ENCODE measurements at places on chromosomes 11 and 22.

DNA sequence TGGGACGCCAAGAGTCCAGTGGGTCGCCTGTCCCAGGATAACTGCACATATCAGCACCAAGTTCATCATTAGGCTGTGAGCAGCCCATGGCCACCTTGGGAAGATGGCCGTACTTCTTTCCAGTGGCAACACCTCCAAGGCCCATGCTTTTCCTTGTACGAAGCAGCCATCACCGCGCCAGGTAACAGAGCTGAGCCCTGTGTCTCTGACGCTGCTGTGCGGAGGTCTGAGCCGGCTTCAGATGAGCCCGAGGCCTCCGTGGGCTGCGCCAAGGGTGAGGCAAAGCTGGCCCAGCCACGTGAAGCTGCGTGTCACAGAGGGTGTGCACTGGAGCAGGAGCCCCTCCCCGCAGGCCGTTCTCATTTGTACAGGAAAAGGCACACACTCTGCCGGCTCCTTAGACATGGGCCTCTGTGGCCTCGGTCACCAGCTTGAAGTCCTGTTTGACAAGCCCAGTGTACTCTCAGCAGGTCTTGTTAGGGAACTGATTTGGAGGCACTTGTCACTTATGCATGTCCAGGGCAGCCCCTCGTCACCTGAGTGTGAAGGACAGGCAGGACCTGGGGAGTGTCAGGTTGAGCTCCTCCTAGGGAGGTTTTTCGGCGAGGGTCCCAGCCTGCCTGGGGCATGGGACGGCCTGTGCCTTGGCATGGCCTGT is 401.5 kb downstream of the TBC1D22A start:
- DNase-seq, result no peak

DNA sequence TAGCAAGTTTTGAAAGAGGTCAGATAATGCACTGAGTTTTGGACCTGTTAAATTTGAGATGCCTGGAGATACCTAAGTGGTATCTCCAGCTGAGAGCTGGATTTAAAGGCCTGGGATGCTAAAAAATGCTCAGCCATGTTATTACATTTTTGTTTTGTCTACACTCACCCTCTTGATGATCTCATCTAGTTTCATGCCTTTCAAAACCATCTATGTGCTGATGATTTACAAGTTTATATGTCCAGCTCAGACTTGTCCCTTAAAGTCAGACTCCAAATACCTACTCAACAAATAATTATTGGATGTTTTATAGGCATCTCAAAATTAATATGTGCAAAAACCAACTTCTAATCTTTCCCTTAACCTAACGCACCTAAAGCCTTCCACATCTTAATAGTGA is 103.6 kb upstream of the OR9G4 start:
- DNase-seq, result no peak

- DNase-seq, result no peak
Measured at GRCh38 chr11:113876798-113877669, 1.7 kb upstream of the USP28 start.

DNA sequence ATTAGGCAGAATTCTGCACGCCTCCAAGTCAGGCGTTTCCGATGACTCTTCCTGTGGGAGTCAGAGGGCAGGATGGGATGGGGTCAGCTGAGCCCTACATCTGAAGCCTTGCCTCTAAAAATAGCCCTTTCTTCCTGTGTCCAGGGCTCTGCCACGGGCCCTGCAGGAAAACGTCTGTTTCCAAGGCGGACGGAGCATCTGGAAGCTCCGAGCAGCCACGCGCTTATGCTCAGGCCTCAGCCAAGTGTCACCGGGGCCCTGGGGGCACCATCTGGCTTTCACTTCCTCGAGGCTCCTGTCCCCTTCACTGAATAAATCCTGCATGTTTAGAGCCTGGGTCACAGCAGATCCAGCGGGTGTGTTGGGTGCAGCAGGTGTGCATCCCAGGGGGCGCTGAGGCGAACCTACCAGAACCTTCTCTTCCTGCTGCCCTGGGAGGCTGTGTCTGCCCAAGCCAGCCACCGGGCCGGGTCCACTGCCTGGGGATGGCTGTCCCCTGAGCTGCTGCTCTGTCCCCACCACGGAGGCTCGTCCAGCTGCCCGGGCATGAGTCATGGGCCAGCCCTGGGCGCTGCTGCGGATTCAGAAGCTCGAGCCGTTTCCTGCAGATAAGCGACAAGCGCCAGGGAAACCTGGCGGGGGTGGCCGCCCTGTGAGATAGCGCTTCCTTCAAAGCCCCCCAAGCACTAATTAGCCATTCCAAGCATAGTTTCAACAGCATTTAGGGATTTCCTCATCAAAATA is 32.0 kb upstream of the LINC01488 start:
- DNase-seq, result no peak

DNA sequence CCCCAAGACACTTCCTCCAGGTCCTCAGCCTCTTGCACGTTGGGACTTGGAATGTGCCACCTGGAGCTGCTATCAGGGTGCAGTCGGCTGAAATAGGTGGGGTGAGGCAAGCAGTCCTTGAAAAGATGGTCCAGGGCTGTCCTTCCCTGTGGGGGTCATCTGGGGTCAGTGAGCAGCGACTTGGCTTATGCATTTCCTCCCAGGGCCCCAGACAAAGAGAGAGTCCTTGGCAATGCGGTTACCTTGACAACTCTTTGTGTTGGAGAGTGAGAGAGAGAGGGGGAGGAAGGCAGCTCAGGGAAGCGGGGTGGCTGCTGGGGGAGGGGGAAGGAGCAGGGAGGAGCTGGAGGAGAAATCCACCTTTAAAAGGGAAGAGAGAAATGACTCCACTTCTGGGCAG is 93.8 kb downstream of the MIAT start:
- DNase-seq, result no peak

GRCh38 chr11:117316197-117316961 is at the start of gene BACE1:
BACE1 (minus strand) TSS chr11:117316256; CDS start chr11:117315795, 461 bp downstream.
- DNase-seq, result no peak

DNA sequence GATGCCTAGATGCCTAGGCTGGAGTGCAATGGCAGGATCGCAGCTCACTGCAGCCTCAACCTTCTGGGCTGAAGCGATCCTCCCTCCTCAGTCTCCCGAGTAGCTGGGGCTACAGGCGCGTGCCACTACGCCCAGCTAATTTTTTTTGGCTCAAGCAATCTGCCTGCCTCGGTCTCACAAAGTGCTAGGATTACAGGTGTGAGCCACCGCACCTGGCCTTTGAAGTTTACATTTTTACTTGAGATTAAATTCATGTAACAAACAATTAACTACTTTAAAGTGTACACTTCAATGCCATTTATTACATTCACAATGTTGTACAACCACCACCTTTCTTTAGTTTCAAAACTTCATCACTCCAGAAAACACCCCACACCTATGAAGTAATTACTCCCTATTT is 3.5 kb upstream of the FOSL1 start:
- no peak for DNase-seq

GRCh38 chr11:15580056-15580774 is 465.5 kb downstream of the INSC start:
- DNase-seq, result no peak

DNA sequence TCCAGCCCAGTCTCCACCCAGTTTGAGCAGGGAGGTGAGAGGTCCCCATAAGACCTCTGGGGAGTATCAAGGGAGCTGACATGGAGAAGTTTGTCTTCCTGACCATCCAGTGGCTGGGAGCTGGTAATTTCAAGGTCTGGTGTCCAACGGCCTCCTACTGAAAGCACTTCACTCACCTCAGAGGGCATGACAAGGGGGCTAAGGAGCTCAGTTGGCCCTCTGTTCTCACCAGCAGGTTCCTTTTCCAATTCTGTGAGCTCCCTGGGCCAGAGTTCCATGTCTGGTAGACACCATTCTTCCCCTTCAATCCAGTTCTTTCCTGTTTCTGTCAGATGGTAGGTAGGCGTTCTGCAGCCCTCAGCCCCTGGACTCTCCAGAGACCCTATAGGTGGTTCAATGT is 3.1 kb downstream of the SELENOH start:
- DNase-seq, result no peak

DNA sequence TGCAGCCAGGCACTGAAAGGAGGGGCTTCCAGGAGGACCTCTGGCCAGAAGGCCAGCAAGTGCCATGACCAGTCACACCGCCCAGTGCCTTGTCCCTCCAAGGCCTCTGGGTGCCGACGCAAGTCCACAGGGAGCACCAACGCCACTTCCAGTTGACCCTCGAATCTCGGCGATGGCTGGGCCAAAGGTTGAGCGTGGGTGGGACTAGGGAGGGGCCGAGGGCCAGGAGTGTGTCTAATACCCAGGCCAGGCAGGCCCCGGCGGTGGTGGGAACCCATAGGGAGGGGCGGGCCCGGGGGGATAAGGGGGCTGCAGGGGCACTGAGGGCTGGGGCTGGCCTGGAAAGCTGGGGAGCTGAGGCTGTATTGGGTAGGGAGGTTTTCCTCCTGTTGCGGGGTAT is 29.3 kb downstream of the CD5 start:
- DNase-seq, result no peak

DNA sequence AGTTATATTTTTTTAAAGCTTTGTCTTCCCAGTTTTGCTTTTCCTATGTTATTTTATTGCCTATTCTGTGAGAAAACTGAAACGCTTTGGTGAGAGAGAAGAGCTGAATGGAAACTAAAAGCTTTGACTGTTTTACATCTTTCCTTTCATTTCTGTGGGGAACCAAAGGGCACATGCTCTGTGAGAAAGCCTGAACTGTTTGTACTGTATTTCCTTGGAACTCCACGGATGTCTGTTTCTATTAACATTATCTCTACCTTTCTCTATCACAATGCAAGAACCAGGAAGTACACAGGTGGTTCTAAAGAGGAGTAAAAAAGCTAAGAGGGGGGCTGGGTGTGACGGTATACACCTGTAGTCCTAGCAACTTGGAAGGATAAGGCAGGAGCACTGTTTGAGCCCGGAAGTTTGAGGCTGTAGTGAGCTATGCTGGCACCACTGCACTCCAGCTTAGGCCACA is 43.8 kb downstream of the CELF1 start:
- no peak for DNase-seq

DNA sequence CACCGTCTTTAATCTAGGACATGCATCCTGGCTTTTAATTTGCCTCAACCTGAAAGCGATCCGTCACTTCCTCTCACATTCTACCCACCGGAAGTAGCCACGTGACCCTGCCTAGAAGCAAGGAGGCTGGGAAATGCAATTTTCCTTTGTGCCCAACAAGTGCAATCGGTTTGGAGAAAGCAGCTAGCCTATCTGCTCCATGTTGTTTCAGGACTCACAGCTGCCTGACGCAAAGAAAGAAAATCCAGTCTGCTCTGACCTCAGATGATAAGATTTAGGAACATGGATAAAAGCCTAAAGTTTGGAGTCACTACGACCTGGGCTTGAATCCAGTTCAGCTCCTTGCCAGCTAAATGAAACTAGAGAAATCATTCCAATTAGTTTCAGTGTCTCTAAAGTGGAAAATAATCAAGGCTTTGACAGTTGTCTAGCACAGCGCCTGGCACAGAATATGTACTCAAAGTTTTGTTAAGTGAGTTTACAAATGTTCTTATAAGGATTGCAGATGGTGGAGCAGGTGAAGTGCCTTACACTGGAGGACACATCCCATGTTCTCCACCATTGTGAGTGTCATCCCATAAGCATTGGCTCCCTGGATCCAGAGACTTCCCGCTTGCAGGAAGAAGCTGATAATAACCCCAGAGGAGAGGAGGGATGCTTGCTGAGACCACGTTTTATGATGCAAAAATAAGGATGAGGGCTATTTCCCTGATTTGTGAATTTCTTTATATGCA is 553.7 kb downstream of the MN1 start:
- DNase-seq, result no peak

DNA sequence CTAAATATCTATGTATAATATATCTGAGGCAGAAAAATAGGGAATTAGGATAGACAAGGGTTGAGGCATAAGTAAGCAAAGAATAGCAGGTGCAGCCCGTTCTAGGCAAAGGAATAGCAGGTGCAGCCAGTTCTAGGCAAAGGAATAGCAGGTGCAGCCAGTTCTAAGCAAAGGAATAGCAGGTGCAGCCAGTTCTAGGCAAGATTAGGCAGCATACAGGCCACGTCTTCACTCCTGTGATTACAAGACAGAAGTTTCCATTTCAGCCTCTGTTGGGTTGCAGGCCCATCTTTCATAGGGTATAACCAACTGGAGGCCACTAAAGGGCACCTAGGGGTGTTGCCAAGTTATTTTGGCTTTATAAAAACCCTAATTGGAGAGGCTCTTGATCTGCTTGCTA is 28.8 kb upstream of the CHORDC1 start:
- no peak for DNase-seq

GRCh38 chr22:44693756-44694155 is 8.2 kb upstream of the PRR5 start:
- DNase-seq, result no peak

GRCh38 chr11:15965562-15966250 is 390.6 kb downstream of the SOX6 start:
- no peak for DNase-seq

DNA sequence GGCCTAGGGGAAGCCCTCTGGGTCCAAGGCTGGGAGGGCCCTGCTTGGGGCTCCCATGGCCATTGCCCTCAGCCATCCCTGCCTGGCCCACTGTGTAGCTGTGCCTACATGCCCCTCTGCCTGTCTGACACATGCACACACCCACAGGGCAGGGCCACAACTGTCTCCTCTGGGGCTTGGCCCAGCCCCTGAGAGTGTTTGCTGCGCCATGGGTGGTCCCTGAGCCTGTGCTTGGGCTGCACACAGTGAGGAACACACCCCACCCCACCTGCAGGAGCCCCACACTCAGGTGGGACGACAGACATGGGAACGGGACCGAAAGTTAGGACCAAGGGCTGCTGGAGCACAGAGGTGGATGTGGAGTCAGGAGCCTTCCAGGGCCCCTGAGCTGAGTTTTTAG is 489.5 kb downstream of the TBC1D22A start:
- DNase-seq, result no peak

- no peak for DNase-seq
Measured at GRCh38 chr11:132909021-132909606, 623.2 kb downstream of the OPCML start.

DNA sequence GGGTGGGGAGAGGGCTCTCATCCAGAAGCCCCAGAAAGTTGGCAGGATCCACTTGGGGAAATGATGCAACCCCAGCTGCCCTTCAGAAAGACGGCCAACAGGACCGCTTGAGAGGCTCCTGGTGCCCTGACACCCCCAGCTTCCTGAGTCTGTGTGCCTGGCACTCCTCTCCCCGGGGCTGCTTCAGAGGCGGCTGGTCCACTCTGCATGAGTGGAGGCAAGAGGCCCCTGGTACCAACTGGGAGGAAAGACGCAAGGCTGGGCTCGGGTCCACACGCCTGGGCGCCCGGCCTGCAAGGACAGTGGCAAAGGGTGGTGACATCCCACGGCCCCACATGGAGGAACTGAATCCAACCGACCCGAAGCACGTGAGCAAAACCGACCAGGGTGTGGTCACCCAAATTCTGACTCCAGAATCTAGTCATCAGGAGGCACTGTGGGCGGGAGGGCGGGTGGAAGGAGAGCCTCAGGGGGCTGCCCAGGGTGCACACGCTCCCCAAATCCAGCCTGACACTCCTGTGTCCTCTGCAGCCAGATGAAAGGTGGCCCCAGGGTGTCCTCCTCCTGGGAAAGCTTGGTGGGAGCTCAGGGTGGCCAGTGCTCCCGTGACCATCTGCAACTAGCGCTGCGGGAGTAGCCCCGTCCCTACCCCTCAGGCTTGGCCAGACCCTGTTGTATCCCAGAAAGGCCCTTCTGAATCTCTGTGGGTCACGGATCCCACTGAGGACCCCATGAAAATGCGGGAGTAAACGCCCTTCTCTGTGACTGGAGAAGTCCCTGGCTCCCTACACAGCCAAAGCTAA is 3.7 kb downstream of the RNH1 start:
- peak; percentile 56 for DNase-seq

GRCh38 chr11:35363854-35364780 is 55.2 kb downstream of the SLC1A2 start:
- DNase-seq, result no peak

- no peak for DNase-seq
Measured at GRCh38 chr11:35583126-35583525, 35.1 kb upstream of the FJX1 start.

Measured in activated T-cell treated with anti-CD3 and anti-CD28 coated beads, Interleukin-2, amount 50 U/mL, for 72 hours (primary cell).